Right cardiac atrium (tissue), 5 donors: ENCODE measurements at places on chromosomes 2 and 18. TPM values are rescaled to one million over a fixed set of nuclear protein-coding genes. Genes with fewer than 3 reads are reported as not detected.

Gene PHLPP1
- polyA plus RNA-seq = 1.7 TPM

Gene CNTNAP5
- not detected for polyA plus RNA-seq

Gene CCDC138
- 0.86 TPM for polyA plus RNA-seq

Gene TBR1
- polyA plus RNA-seq = 0.02 TPM

Gene ARMC9
- 1.3 TPM for polyA plus RNA-seq

Gene OR6B2
- polyA plus RNA-seq = not detected

Gene FAM117B
- 1.5 TPM for polyA plus RNA-seq

Gene DAPL1
- not detected for polyA plus RNA-seq

Gene L3MBTL4
- polyA plus RNA-seq = 4.9 TPM

Gene ANKRD30BL
- not detected for polyA plus RNA-seq

Gene LINC00305
- polyA plus RNA-seq = not detected

Gene SCN7A
- 9.4 TPM for polyA plus RNA-seq

Gene NYAP2
- polyA plus RNA-seq = not detected

Gene KLHL30
- 15.9 TPM for polyA plus RNA-seq
